ENCODE measurements at places on chromosomes 6 and 20.
A peak's percentile ranks its signal among the peaks of the same experiment; 100 is the strongest.

DNA sequence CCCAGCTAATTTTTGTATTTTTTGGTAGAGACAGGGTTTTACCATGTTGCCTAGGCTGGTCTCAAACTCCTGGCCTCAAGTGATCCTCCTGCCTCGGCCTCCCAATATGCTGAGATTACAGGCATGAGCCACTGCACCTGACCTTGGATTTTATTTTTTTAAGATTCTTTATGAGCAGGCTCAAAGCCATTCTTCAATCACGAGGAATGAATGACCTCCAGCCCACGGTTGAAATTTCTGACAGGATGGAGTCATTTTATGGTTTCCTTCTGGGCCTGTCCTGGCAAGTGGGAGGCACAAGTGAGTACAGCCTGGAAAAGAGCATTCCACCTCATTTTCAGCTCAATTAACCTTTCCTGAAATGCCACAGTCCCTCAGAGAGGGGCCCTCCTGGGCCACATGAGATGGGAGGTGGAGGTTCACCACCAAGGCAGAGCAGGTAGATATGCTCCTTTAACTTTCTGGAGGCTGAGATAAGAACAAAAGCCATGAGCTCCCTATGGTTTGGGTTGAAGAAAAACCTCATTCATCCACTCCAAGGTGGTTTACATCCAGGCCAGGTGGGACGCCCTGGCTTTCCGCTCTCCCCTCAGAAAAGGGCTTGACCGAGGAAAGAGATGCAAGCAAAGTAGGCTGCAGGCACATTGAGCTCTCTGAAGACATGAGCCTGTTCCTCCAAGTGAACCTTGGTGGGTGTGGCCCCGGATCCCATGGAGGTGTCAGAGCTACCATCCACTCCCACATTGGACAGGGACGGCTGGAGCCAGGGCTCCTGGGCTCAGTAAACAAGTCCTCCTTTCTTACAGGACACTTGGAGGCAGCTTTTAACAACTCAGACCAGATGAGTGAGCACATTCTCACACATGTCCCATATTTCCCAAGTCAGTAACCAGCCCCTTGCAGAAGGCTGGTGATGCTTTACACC is 208.5 kb upstream of the SSTR4 start:
- no peak for DNase-seq

GRCh38 chr6:41720262-41720620 is 15.2 kb downstream of the TFEB start:
- DNase-seq = no peak

DNA sequence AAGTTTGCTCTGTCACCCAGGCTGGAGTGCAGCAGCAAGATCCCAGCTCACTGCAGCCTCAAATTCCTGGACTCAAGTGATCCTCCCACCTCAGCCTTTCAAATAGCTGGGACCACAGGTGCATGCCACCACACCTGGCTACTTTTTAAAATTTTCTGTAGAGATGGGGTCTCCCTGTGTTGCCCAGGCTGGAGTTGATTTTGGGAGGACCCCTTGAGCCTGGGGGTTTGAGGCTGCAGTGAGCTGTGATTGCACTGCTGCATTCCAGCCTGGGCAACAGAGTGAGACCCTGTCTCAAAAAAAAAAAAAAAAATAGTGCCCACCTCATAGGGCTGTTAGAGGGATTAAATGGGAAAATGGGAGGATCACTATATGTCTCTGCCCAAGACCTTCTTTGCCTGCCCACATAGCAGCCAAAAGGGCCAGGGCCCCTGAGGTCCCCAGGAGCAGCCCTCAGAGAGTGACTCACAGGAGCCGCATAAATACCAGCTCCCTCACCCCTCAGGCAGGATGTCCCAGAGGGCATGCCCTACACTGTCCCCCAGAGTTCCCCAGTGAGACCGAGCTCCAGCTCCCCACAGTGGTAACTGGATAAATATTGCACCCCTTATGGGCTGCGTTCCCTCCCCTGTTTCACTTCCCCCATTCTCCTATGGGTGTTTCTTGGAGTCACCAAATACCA is 11.7 kb upstream of the MDGA1 start:
- DNase-seq = no peak

- DNase-seq = no peak
These were observed 481 bp downstream of the SERPINB6 start for GRCh38 chr6:2970753-2971419.

DNA sequence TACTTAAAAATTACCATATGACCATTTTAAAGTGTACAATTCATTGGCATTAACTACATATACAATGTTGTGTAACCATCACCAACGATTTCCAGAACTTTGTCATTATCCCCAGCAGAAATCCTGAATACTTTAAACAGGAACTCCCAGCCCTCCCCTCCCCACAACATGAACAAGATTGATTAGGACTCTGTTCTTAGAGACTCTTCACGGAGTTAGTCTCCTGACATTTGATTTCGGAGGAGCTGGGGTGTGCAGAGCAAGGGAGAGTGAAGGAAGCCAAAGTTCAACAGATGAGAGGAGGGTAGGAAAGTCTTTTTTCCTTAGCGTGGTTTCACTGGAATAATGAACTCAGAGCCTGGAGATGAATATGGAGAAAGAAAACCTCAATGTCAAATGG is 17.2 kb upstream of the QKI start:
- DNase-seq = no peak

DNA sequence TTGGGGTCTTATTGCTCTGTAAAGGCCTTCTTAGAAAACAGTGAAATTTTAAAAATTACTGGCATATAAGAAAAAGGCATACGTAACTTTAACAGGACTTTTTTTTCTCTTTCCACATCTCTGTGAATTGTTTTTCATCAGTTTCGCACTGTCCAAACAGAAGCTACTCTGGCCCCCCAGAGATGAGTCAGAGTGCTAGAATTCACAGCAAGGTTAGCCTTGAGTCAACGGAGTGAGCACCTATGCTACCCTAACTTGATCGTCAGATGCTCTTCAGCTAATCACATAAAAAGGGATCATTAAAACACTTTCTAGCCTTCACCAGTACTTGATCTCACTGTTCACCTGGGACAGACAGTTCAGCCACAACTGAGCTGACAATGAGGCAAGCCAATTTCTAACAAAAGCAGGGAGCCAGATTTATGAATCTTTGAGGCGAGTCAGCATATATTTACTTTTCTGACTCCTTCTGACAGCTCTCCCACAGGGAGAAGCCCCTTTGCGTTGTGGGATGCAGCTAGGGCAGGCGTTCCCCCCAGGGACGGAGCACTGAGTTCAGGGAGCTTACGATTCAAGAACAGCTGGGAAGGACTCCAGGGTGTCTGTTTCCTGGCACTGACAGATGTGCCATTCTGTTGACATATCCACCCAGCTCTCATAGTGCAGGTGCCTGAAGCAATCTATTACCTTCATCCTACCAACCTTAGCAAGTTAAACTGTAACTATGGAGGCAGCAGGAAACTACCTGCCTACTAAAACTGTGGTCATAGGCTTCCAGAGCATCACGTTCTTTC is 46.4 kb upstream of the SPDEF start:
- DNase-seq = peak; percentile 93

GRCh38 chr20:63950701-63951397 is 5.4 kb downstream of the UCKL1 start:
- no peak for DNase-seq

DNA sequence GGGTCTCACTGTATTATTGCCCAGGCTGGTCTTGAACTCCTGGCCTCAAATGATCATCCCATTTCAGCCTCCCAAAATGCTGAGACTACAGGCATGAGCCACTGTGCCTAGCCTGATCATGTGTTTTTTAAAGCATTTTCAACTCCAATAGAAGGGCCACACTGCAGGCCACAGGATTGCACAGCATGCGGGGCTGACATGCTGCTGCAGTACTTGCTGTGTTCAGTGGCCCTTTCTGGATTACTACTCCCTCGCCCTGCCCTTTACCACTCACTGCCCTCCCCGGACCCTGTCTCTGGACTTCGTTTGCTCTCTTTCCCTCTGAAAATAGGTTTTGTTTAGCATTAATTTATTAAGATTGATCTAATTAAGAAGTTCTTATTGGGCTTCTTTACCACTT is 37.3 kb downstream of the HECA start:
- DNase-seq = no peak

DNA sequence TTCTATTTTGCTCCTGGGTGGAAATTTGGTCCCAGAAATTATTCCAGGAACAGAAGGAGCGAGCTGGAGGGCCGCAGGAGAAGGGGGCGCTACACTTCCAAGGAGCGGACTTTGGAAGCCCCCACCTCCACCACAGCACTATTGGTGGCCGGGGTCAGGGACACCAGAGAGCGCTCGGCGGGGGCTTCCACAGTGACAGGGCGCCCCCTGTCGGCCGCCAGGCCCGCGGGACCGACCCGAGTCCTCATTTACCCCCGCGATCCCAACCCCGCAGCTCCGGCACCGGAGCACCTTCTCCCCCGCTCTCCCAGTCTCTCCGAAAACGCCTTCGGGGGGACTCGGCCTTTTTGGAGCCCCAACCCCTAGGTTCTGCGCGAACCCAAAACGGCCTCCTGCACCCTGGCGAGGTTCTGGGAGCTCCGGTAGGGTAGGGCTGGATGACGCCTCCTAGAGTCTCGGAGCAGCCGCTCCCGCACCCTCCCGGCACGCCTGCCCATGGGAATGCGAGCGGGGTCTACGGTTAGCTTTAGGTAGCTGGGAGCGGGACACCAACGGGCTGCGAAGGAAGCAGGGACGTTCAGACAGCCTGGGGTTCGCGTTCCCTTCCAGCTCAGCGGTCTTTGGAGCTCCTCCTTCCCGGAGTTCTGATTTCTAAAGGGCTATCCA is 2.4 kb upstream of the FOXA2 start:
- peak; percentile 70 for DNase-seq

GRCh38 chr6:837380-837779 is 144.4 kb upstream of the EXOC2 start:
- DNase-seq = no peak

- DNase-seq = no peak
These were observed at the start of gene CASS4 for GRCh38 chr20:56411759-56412472. CASS4 (plus strand) TSS chr20:56412260; CDS start chr20:56412459, 199 bp downstream.

- DNase-seq = no peak
These were observed 945.2 kb upstream of the SLC35B3 start for GRCh38 chr6:9380568-9380967.

- DNase-seq = no peak
These were observed 65.9 kb downstream of the VEGFA start for GRCh38 chr6:43835872-43836419.

GRCh38 chr6:166597711-166598440 is 11.4 kb upstream of the RAMACL start:
- peak; percentile 2 for DNase-seq

- DNase-seq = no peak
These were observed 18.8 kb downstream of the CFAP61 start for GRCh38 chr20:20070871-20071726.

DNA sequence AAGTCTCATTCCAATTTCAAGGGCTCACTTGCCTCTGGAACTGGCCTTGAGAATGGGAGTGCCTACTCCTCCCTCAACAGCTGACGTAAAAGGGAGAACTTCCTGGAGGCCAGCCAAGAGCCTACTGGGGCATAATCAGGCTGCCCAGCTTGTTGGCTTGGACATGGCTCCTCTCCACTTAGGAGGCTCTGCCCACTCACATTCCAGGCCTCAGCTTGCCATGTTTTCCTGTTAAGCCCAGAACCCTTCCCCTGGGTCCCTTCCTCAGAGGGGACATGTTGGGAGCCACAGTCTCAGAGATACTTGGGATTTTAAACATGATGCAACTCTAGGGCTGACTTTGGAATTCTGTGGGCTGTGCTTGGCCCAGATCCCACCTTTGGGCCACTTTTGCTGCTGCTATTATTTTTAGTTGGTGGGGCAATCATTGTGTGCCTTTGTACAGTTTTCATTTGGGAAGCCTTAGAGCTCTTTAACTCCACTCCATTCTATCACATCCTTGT is 31.5 kb upstream of the ADTRP start:
- peak; percentile 15 for DNase-seq

GRCh38 chr6:93494057-93494456 is 74.7 kb upstream of the EPHA7 start:
- no peak for DNase-seq

GRCh38 chr6:125533710-125534397 is 215.6 kb upstream of the HEY2 start:
- DNase-seq = no peak

DNA sequence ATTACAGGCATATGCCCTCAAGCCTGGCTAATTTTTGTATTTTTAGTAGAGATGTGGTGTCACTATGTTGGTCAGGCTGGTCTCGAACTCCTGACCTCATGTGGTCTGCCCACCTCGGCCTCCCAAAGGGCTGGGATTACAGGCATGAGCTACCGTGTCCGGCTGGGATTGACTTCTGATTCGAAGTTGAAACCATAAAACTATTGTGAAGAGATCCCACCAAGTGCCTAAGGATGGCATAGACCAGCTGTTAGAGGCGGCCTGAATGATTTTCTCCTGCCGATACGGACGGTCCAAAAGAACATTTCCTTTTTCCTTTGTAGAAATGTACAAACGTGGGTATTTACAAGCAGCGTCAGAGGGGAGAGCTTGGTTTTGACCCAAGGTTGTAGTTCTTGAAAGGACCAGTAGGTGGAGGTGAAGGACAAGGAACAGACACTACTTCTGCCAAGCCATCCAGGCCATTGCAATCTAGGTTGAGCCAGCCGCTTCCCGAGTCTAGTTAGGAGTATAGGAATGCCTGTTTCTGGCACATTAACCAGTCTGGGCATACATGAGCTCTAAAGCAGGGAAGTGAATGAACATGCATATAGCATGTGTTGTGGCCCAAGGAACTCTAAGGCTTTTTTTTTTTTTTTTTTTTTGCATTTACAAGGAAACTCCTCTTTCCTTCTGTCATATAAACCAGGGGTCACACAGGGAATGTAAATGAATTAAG is 29.0 kb downstream of the MOCS3 start:
- peak; percentile 71 for DNase-seq

DNA sequence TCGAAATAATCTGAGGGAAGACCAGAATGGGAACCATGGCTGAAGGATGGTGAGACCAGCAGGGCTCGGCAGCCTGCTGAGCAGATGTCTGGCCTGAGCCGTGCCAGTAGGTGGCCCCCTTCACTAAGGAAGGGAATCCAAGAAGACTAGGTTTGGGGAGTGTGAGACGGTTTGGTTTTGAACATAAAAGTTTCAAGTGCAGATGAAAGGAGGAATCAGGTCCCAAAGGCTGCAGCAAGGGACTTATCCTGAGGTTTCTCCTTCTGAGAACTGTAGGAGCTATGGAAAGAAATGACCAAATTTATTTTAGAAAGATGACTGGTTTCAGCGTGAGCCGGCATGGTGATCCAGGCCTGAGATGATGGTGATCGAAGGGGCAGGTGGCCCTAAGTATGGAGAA is 4.6 kb upstream of the OSER1 start:
- peak; percentile 6 for DNase-seq

DNA sequence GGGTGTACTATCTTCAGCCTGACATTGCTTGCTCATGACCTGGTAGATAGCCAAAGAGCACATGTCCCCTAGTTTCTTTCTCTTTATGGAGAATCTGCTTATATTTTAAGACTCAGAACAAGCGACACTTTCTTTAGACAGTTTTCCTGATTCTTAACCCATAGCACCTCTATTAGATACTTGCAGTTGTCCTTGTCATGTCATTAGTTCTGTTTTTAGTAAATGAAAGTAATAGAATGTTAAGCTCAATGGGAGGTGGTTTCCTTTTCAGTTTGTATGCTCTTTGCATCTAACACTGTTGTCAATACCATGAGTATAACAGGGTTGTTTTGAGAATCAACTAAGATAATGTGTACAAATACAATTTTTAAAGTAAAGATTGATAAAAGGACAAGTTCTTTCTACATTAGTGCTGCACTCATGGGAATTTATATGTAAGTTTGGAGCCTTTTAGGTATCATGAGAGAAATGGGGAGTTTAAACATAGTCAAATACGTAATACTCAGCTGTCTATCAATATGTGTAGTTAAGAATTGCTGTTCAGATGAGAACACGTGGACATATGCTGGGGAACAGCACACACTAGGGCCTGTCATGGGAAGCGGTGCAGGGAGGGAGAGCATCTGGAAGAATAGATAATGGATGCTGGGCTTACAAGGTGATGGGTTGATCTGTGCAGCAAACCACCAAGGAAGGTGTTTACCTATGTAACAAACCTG is 124.3 kb downstream of the GRM1 start:
- DNase-seq = no peak

All from NCI-H2081 (cell line).